ENCODE measurements at places on chromosomes 12 and 14.

DNA sequence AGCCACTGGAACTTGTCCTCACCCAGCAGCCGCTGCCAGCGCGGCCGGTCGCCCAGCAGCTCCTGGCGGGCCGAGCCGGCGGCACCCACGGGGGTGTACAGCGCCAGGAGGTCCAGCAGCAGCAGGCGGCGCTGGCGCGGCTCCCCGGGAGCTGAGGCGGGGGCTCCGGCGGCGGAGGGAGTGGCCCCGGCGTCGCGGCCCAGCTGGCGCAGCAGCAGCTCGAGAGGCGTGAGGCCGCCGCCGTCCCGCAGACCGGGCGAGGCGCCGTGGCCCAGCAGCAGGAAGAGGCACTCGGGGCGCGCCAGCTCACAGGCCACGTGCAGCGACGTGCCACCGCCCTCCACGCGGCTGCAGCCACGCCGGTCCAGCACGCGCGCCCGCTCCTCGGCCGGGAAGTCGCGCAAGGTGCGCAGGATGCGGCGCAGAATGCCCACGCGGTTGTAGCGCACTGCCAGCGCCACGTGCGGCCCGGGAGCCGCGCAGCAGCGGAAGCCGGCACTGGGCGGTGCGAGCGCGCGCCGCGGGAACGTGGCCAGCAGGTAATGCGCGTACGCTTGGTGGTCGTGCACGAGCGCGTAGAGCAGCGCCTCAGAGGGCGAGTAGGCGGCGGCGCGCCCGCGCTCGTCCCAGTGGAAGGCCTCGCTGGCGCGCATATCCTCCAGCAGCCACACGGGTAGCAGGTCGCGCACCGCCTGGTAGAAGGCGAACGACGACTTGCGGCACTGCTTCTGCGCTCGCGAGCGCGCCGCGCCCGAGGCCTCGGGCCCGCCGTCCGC lies 2.3 kb downstream of the ANKRD9 start:
- no peak for DNase-seq

DNA sequence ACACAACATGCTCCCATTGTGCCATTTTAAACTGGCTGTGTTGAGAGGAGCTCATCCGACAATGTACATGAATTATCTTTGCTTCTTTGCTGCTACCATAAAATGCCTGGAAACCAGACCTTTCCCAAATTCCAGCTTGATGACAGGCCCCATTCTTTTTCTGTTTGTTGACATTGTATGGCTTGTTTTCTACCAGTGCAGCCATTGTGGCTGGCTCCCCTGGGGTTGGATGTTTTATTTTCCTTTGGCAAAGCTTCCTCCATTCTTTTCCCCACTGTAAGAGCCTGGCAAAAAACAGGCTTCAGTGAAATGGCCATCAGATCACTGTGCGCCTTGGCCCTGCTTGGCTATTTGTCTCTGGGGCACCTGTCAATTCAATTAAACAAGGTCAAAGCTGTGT lies 532.5 kb downstream of the VRK1 start:
- no peak for DNase-seq

DNA sequence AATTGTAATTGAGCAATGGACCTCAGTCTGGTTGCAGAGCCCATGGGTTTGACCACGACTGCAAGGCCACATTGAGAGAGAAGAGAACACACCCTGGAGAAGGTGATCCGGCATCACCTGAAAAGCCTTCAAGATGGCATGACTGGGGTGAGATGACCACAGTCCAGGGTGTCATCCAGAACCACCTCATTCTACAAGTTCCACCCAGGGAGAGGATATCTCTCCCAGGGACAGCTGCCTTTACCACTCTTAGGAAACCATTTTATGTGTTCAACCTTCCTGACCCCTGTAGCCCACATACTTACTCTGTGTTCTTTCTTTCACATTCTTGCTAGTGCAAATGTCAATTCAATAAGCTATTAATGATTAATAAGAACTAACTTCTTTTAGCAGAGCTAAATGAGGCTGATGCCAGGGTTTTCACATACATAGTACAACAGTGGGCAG lies 43.4 kb upstream of the CPM start:
- DNase-seq, result no peak

- no peak for DNase-seq
These were observed 551.0 kb downstream of the DIO2 start for GRCh38 chr14:79660053-79660939.

- DNase-seq, result no peak
These were observed 11.9 kb downstream of the BDKRB1 start for GRCh38 chr14:96267916-96268315.

GRCh38 chr12:105910030-105910429 lies 228.7 kb downstream of the NUAK1 start:
- DNase-seq, result no peak

DNA sequence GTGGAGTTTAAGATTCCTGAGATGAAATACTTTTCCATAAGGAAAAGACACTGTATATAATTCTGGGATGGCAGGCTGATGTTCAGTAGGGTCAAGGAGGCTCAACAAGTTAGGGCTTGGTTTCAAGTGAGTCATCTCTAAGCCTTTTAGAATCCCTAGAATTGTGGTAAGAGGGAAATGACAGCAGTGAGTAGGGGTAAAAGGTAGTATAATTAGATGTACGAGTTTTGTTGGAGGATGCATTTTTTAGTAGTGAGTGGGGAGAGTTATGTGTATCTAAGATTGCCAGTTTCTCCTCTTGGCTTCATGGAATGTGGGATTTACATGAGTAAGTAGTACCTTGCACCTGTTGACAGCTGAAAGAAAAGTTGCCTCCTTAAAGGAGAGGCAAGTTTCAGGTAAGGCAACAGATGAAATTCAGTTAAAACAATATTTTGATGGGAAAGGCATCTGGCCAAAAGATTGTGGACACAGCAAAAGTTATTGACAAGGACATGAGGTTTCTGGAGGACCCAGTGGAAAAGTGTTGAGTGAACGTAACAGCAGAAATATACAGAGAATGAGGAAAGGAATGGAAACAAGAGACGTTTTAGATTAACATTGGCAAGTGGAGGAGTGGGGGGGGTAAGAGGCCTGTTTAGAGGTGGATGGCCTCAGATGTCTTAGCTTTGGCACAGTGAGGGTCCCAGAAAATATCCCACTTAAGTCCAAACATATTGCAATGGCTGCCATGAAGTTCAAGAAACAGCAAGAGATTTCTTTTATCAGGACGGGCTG lies 21.8 kb downstream of the LMO3 start:
- DNase-seq, result no peak

- no peak for DNase-seq
These were observed 9.7 kb downstream of the DCP1B start for GRCh38 chr12:1994429-1995143.

DNA sequence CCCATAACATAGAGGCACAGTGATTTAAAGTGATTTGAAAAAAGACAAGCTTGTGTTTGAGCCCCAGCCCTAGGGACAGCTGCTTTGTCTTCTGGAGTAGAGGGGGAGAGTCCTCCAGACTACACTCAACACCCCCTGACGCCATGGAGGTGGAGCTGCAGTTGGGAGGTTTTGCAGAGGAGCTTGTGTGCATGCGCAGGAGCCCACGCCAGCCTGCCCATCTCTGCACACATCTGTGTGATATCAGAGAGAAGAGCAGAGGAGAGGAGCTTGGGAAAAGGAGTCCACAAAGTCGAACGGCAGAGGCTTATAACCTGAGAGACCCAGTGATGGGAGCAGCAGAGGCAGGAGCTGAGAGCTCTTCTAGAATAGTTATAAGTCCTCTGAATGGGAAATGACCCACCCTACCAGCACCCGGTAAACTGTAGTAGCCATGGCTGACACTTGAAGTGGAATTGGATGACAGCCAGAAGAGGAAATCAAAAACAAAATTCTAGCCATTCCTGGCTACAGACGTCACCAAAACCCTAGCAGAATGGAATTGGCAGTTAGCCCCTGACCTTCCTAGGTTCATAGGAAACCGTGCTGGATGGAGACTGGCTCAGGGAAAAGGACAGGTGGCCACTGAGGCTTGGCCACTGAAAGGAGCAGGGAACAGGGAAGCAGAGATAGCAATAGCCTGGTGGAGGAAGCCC lies 185.1 kb upstream of the VASH1 start:
- no peak for DNase-seq

GRCh38 chr12:119594772-119595445 lies 1.3 kb downstream of the TMEM233 start:
- peak; percentile 61 for DNase-seq

GRCh38 chr12:56158926-56159461 lies 835 bp downstream of the MYL6 start:
- DNase-seq, result no peak

GRCh38 chr14:89296281-89296745 lies 120.7 kb downstream of the FOXN3 start:
- no peak for DNase-seq

- DNase-seq, result no peak
These were observed 88.3 kb downstream of the GTF2A1 start for GRCh38 chr14:81132468-81132867.

DNA sequence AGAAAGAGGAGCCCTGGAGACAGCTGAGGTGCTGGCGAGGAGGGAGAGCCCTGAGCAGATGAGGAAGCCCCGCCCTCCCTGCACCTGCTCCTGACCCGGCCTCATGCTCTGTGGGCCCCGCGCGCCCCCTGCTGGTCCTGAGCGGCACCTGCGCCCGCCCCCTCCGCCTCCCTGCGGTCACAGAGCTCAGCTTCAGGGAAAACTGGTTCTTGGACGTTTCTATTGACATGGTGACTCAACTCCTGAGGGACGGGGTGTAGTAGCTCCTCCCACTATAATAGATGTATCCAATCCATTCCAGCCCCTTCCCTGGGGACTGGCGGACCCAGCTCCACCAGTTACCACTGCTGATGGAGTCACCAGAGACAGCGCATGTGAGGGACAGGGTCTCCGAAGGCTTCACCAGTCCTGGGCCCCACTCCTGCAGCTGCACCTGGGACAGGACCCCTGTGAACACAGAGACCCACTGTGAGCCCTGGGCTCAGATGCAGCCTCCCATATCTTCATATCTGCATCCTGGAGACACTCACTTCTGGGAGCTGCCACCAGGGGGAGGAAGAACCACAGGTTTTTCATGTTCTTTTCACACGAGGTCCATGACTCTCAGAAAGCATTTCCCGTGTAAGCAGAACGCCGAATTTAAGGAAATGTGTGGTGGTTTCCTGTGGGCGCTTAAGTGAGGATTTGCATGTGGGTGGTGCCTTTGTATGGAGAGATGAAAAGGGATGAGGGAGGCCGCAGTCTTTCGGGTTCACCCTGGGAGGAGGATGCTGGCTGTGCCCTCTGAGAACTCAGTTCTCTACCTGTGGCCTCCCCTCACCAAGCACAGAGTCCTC lies 1346.4 kb downstream of the TMEM121 start:
- DNase-seq, result no peak

DNA sequence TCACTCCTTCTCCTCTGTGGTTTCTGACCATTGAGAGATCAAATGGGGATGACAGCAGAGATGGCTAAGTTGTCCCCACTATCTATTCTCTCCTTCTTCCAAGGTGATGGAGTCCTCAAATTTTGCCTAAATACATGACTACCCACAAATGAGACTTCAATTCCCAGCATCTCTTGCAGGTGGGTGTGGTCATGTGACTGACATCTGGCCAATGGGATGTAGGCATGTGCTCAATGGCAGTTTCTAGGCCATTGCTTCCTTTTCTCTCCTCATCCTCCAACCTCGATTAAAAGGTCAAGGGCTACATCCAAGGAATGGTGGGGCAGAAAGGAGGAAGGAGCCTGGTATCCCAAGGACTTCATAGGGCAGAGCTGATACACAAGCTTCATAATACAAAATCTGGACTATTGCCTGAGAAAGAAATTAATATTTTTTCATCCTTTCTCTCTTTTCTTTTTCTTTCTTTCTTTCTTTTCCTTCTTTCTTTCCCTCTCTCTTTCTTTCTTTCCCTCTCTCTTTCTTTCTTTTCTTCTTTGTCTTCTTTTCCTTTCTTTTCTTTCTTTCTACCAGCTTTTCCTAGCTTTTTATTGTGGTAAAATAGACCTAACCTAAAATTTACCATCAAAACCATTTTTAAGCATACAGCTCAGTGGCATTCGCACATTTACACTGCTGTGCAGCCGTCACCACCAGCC lies 100.9 kb upstream of the PRB2 start:
- DNase-seq, result no peak

GRCh38 chr14:71341156-71341555 lies 433.9 kb downstream of the PCNX1 start:
- no peak for DNase-seq

GRCh38 chr14:54877015-54877702 lies 25.5 kb downstream of the GCH1 start:
- no peak for DNase-seq

- no peak for DNase-seq
These were observed 162.7 kb downstream of the EGLN3 start for GRCh38 chr14:33788161-33788560.

- no peak for DNase-seq
These were observed 267.3 kb upstream of the PDE3A start for GRCh38 chr12:20101046-20101445.

GRCh38 chr14:51612449-51612848 lies 39.3 kb upstream of the FRMD6 start:
- no peak for DNase-seq

GRCh38 chr12:92062539-92063493 lies 82.8 kb downstream of the BTG1 start:
- no peak for DNase-seq

DNA sequence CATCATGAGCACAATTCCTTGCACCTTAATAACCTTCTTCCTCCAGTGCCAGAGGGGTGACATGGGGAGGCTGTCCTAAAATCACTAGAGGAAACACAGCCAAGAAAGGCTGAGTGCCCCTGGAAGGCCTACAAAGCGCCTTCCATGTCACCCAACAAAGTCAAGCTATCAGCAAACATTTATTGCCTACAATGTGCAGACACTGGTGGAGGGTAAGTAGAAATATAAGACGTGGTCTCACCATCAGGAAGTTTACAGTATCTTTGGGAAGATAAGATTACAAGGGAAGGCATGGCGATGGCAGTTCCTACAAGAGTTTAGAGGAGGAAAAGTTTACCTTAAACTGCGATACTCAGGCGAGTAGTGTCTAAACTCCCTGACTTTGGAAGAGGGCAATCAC lies 27.9 kb downstream of the DMAC2L start:
- no peak for DNase-seq

DNA sequence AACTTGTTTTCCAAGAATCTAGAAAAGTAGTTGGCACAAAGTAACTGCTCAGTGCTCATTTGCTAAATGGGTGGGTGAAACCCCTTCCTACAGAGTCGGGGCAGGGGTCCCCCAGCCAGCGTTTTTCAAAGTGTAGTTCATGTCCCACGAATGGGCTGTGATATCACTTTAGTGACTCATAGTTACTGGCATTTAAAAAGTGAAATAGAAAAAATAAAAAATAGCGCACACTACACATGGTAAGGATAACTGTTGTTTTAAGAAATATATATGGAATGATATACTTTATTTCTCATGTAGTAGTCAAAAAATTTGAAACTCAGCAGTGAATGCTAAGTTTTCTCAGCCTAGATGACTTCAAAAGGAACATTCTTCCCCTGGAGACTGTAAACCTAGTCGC lies 250.4 kb downstream of the CHST11 start:
- no peak for DNase-seq

- no peak for DNase-seq
These were observed 14.1 kb upstream of the SINHCAF start for GRCh38 chr12:31339831-31340622.
